ENCODE measurements at places on chromosomes 2 and 18. TPM values are rescaled to one million over a fixed set of nuclear protein-coding genes. Genes with fewer than 3 reads are reported as not detected.

DCDC2C gene
- total RNA-seq, result not detected

CDH2 gene
- 0.11 TPM for total RNA-seq

GRCh38 chr2:237571551-237571950 lies 5.2 kb downstream of the PRLH start:
- H3K4me1 ChIP-seq, result peaks cover 5% of the 10 kb centered on the region
- H3K27me3 ChIP-seq, result no peaks in the 10 kb centered on the region
- DNase-seq, result no peak
- H3K27ac ChIP-seq, result no peak overlapping the region

GRCh38 chr2:6314218-6314960 lies 551.3 kb downstream of the CMPK2 start:
- H3K27ac ChIP-seq, result no peak overlapping the region
- DNase-seq, result no peak
- H3K36me3 ChIP-seq, result no peaks in the 10 kb centered on the region

GLB1L gene
- 3.4 TPM for total RNA-seq

DNA sequence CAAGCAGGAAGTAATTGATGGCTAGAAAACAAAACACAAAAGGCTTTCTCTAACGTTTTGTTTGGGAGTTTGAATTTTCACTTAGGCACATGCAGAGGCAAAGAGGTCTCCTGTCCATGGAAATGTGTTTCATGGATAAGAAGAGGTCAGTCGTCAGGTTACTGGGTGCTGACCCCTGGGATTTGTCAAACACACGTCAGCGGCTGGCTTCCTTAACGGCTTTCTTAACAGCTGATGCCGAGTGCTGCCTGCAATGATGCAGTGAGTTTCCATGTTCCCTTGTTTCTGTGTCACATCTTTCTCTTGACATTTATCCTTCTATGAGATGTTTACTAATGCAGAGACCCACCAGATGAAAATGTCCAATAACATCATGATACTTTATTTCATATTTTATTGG lies 31.7 kb downstream of the GPR39 start:
- no peaks in the 10 kb centered on the region for H3K36me3 ChIP-seq
- H3K4me3 ChIP-seq, result no peak overlapping the region
- no peak for DNase-seq
- H3K4me1 ChIP-seq, result no peaks in the 10 kb centered on the region
- H3K27ac ChIP-seq, result no peak overlapping the region

Measured in activated CD8-positive, alpha-beta T cell treated with anti-CD3 and anti-CD28 coated beads, Interleukin-2, amount 10 ng/mL, durations not matched to agents 7 days and 5 days (primary cell).